ENCODE measurements at places on chromosomes 4 and X. TPM values are rescaled to one million over a fixed set of nuclear protein-coding genes. Genes with fewer than 3 reads are reported as not detected.
A peak's percentile ranks its signal among the peaks of the same experiment; 100 is the strongest.

- no peaks in the 10 kb centered on the region for H3K27me3 ChIP-seq
- no peaks in the 10 kb centered on the region for H3K36me3 ChIP-seq
- no peak for DNase-seq
- no peak overlapping the region for H3K4me3 ChIP-seq
Measured at GRCh38 chr4:121541696-121542095, 155.1 kb downstream of the ANXA5 start.

The HSFX2 gene
- total RNA-seq = 0.41 TPM

The POLN gene
- 3.0 TPM for total RNA-seq

The GPR143 gene
- total RNA-seq = not detected

DNA sequence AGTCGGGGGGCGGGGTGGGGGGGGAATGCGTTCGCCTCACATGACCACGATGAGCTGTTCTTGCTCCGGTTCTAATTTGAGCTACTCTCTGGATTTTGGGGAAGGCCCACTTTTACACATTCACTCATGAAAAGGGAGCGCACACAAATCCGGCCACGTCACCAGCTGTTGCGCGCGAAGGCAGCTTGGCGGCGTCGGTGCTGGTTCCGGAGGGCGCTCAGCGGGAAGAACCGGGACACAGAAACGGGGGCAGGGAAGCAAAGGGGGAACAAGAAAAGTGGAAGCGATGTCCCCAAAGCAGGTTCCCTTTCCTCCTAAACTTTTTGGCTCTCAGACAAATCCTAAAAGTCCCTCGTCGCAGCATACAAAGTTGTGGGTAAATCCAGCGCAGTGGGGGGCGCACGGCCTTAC lies 605 bp downstream of the ANXA5 start:
- H3K27ac ChIP-seq = peak overlapping the region; percentile 97
- H3K27me3 ChIP-seq = no peaks in the 10 kb centered on the region
- no peaks in the 10 kb centered on the region for H3K36me3 ChIP-seq
- peak; percentile 78 for DNase-seq
- peak overlapping the region; percentile 96 for H3K4me3 ChIP-seq
- peaks cover 42% of the 10 kb centered on the region for H3K4me1 ChIP-seq

DNA sequence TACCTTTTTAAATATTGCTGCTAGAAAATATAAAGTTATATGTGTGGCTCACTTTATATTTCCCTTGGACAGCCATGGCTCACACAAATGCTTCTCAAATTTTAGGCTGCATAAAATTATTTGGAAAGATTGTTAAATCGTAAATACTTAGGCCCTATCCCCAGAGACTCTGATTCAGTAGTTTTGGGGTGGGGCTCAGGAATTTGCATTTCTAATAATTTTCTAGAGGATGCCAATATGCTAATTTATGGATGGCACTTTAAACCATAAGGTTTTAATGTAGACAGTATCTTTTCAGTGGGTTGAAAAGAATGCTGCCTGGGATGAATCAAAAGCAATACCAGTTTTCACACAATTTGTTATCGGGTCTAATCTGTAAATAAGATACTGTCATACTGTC lies 49.7 kb downstream of the RAP1GDS1 start:
- no peak for DNase-seq
- H3K4me1 ChIP-seq = no peaks in the 10 kb centered on the region
- no peak overlapping the region for H3K4me3 ChIP-seq
- no peaks in the 10 kb centered on the region for H3K27me3 ChIP-seq
- no peak overlapping the region for H3K27ac ChIP-seq

The SRPX2 gene
- total RNA-seq = 5.2 TPM

The UGT8 gene
- total RNA-seq = not detected

The CXCL10 gene
- total RNA-seq = 1.5 TPM

The TLR2 gene
- total RNA-seq = 1.8 TPM

The FGFR3 gene
- total RNA-seq = 1.1 TPM

DNA sequence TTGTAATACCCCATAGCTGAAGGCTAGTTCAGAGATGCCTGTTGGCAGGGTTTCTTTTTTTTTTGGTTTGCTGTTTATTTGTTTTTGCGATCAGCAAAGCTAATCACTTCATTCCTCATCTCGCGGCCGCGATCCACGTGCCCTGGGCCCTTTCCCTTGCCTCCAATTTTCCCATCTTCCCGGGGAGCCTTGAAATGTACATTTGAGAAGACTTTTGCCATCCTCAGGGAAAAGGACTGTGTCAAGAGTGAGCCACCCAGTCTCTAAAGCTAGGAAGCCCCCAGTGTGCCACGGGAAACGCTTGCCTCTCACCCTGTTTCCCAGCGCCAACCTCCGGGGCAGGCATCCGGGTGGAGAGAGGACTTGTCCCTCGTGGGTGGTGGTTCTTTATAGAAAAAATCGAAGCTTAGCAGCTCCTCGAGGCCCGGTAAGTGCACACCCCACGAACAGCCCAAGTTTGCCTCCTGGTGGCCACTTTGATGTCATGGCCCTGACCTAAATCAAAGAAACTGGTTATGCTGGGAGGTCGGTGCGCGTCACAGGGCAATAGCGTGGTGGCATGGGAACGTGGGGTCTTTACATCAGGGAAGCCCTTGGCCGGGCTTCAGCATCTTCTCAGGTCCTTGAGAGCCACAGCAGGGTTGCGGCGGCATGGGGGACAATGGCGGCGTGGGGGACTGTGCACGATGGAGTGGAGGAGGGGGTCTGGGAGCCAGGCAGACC lies 42.0 kb downstream of the MAP7D3 start:
- no peak overlapping the region for H3K4me3 ChIP-seq
- H3K27ac ChIP-seq = peak overlapping the region; percentile 95
- peaks cover 2% of the 10 kb centered on the region for H3K36me3 ChIP-seq
- H3K4me1 ChIP-seq = peaks cover 9% of the 10 kb centered on the region

DNA sequence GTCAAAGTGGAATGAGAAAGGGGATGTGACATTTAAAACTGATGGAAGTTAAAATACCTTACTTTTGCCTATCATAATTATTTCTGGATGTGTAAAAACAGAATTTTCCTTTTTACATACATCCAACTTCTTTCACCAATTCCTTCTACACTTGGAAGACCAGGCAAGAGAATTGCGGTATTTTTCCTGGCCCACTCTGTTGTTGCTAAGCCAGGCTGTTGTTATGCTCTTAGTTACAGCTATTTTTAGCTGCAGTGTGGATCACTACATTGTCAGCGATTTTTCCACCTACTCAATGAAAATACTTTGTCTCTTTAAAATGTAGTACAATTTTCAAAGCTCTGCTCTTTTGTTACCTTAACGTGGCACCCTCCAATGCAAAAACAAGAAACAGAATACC lies 43.4 kb downstream of the NKX6-1 start:
- no peak overlapping the region for H3K27ac ChIP-seq
- no peaks in the 10 kb centered on the region for H3K4me1 ChIP-seq
- H3K27me3 ChIP-seq = no peaks in the 10 kb centered on the region

GRCh38 chr4:105022811-105023667 lies 123.6 kb upstream of the TET2 start:
- H3K36me3 ChIP-seq = no peaks in the 10 kb centered on the region
- no peak for DNase-seq
- no peaks in the 10 kb centered on the region for H3K27me3 ChIP-seq
- no peak overlapping the region for H3K4me3 ChIP-seq
- no peaks in the 10 kb centered on the region for H3K4me1 ChIP-seq

DNA sequence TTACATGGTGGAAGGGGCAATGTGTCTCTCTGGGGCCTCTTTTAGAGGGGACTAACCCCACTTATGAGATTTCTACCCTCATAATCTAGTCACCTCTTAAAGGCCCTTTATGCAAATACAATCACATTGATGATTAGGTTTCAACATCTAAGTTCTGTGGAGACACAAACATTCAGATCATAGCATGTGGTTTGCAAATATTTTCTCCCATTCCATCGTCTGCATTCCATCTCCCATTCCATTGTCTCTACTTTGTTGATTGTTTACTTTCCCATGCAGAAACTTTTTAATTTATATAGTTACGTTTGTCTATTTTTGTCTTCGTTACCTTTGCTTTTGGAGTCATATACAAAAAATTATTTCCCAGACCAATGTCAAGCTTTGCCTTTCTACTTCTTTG lies 927.5 kb upstream of the INTU start:
- no peaks in the 10 kb centered on the region for H3K27me3 ChIP-seq
- no peak overlapping the region for H3K4me3 ChIP-seq
- no peaks in the 10 kb centered on the region for H3K4me1 ChIP-seq
- H3K27ac ChIP-seq = no peak overlapping the region
- no peak for DNase-seq

GRCh38 chrX:128728943-128729342 lies 676.7 kb upstream of the ACTRT1 start:
- no peaks in the 10 kb centered on the region for H3K36me3 ChIP-seq
- H3K4me3 ChIP-seq = no peak overlapping the region
- no peaks in the 10 kb centered on the region for H3K4me1 ChIP-seq
- H3K27ac ChIP-seq = no peak overlapping the region
- no peak for DNase-seq
- H3K27me3 ChIP-seq = no peaks in the 10 kb centered on the region

- H3K27me3 ChIP-seq = no peaks in the 10 kb centered on the region
- H3K4me1 ChIP-seq = no peaks in the 10 kb centered on the region
- no peak for DNase-seq
- H3K36me3 ChIP-seq = no peaks in the 10 kb centered on the region
- no peak overlapping the region for H3K4me3 ChIP-seq
- H3K27ac ChIP-seq = no peak overlapping the region
Measured at GRCh38 chrX:6026980-6027379, 201.7 kb downstream of the NLGN4X start.

The NPY5R gene
- not detected for total RNA-seq

- DNase-seq = no peak
- H3K27ac ChIP-seq = no peak overlapping the region
- H3K27me3 ChIP-seq = no peaks in the 10 kb centered on the region
- H3K4me3 ChIP-seq = no peak overlapping the region
- no peaks in the 10 kb centered on the region for H3K4me1 ChIP-seq
- H3K36me3 ChIP-seq = no peaks in the 10 kb centered on the region
Measured at GRCh38 chrX:139831675-139832456, 101.0 kb downstream of the ATP11C start.

DNA sequence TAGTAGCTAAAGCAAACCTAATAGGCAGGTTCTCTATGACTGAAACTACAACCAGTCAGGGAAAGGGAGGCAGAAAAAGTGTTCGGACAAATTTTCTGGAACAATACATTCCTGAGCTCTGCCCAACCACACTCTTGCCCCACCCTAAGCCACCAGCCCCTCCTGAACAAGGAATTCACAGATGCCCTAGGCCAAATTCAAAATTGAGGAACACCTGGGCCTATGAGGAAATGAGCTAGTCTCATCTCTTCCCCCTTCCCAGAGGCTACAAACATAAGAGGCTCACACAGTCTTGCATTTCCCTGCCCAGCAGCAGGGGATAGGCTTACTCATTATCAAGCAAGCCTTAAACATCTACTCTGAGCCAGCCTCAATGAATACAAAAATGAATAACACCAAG lies 284.7 kb downstream of the ZNF674 start:
- H3K4me1 ChIP-seq = no peaks in the 10 kb centered on the region
- no peak for DNase-seq
- no peaks in the 10 kb centered on the region for H3K36me3 ChIP-seq
- H3K27me3 ChIP-seq = peaks cover 11% of the 10 kb centered on the region

DNA sequence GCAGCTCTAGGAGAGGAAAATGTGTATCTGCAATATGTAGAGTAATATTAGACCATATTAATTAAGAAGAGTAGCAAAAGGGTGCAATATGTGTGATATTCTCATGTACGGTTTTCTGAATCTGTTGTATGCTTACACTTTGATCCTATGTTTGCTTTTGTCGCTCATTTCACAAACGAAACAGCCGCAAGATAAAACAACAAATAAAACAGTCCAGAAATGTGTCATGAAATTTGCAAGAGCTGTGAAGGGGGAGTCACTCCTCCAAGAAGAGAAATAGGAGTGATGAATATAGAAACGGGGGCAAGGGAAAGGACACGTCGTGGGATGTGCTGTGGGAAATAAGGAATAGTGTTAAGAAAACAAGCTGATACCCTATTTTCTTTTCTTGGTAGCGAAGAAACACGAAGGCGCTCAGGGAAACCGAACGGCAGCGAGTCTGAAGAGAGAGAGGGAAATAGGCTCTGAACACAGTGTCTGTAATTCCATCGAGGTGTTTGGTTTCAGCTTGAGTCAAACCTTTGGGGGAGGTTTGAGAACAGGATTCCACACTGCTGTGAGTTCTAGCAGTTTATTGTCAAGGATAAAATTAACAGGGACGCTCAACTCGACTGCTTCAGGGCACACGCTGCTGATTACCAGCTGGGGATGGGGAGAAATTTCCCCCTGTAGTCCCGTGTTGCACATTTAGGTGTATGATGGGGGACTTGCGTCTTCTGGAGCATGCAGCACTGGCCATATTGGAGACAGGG lies 595.6 kb upstream of the TENM3 start:
- H3K4me1 ChIP-seq = no peaks in the 10 kb centered on the region
- no peak overlapping the region for H3K27ac ChIP-seq
- no peaks in the 10 kb centered on the region for H3K27me3 ChIP-seq

The FRG1 gene
- 19.0 TPM for total RNA-seq

DNA sequence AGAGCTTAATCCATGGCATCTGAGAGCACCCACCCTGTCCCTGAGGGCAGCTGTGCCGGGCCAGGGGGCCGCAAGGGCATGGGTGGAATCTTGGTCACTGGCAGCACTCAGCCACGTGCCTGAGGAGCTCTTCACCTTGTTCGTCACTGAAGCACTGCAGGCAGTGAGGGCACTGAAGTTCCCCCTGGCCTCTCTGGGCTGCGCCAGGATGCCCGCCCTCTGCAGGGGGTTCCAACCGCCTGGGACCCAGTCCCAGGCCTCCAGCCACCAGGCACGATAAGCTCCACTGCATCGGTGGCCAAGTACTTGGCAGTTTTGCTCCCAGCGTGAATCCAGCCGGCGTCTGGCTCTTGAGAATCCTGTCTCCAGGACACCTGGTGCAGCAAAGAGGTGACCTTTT lies 96.4 kb upstream of the MED14 start:
- DNase-seq = no peak
- H3K4me3 ChIP-seq = no peak overlapping the region

DNA sequence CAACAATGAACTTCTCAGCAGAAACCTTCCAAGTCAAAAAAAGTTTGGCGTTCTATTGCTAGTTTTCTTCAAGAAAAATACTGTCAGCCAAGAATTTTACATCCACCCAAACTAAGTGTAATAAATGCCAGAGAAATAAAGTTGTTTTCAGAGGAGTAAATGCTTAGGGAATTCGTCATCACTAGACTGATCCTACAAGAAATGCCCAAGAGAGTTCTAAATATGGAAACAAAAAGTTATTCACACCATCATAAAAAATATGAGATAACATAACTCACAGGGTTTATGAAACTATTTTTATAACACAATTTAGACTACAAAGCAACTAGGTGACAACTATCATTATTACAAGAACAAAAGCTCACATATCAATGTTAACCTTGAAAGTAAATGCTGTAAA lies 259.5 kb upstream of the GABRA2 start:
- no peaks in the 10 kb centered on the region for H3K36me3 ChIP-seq
- no peak overlapping the region for H3K27ac ChIP-seq
- H3K27me3 ChIP-seq = no peaks in the 10 kb centered on the region
- no peak for DNase-seq

GRCh38 chr4:10066670-10067651 lies 45.7 kb upstream of the SLC2A9 start:
- H3K27me3 ChIP-seq = no peaks in the 10 kb centered on the region
- DNase-seq = no peak
- no peak overlapping the region for H3K27ac ChIP-seq
- no peak overlapping the region for H3K4me3 ChIP-seq
- peaks cover 9% of the 10 kb centered on the region for H3K36me3 ChIP-seq
